ENCODE measurements at places on chromosomes 5 and 9. TPM values are rescaled to one million over a fixed set of nuclear protein-coding genes. Genes with fewer than 3 reads are reported as not detected.

CTNND2 gene
- total RNA-seq, result not detected

DCTN3 gene
- total RNA-seq, result 53.8 TPM

SIL1 gene
- total RNA-seq, result 82.8 TPM

DNA sequence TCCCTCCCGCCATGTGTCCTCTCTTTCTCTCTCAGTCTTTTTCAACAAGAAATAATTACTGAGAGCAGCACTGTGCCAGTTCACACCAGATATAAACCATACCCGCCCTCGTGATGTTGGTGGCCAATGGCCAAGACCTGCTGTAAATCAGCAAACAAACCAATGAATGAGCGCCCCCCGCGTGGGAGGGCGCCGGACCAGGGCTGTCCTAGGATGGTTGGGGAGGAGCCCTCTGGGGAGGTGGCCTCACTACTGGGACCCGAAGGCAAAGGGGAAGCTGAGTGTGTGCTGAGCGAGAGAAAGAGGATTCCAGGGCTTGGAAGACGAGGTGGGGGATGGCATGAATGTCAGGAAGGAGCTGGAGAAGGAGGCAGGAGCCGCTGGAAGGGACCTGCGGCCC is 51.2 kb upstream of the BARHL1 start:
- no peak for DNase-seq

- DNase-seq, result no peak
These were observed 64.8 kb downstream of the HSPA4 start for GRCh38 chr5:133116601-133117000.

GRCh38 chr5:141040771-141041426 is 10.3 kb upstream of the PCDHB1 start:
- peak; percentile 89 for DNase-seq

DNA sequence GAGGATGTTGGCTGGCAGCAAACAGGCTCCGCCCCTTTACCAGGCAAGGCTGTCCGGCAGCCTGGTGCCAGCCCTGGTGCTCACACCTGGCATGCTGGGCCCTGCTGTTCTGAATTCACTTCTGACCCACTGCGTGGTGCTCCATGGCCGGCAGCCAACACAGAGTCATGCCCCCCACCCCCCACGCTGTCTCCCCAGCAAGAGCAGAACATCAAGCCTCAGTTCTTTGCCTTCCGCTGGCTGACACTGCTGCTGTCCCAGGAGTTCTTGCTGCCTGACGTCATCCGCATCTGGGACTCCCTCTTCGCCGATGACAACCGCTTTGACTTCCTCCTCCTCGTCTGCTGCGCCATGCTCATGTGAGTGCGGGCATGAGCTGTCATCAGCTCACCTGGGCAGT is 12.6 kb upstream of the ENDOG start:
- no peak for DNase-seq

- no peak for DNase-seq
These were observed 380.7 kb upstream of the KLF4 start for GRCh38 chr9:107870221-107870620.

DNA sequence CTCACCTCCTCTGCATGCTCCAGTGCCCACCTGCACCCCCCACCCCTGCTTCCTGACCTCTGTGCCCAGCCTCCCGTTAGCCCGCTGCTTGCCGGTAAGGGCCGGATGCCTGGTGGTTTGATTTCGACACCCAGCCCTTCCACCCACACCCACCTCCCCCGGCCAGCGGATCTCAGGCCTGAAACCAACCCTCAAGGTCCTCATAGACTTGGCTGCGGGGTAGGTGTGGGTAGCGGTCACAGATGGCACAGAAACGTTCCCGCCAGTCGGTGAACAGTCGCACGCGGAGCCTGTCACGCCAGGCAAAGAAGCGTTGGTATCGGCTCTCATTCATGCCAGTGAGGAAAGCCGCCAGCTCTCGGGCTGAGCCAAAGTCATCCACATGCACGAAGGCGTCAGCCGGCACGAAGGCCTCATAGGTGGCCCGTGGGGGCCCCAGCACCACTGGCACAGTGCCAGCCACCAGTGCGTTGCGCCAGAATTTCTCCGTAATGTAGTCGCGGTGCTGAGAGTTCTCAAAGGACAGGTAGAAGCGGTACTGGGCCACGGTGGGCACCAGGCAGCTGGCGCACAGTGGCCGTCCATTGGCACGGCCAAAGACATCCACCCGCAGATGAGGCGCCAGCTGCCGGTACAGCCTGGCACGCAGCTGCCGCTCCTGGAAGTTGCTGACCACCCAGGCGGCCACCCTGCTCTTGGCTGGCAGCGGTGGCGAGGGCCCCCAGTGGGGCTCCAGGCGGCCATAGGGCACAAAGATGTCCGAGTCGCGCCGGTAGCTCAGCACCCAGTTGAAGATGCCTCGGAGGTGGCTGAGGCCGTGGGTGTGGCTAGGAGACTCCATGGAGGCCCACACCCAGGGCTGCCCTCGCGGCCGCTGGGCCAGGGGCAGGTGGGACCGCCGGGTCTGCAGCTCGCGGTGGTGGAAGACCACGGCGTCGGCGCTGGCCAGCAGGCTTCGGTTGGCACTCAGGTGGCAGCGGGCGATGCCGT is 1.1 kb downstream of the FUT7 start:
- no peak for DNase-seq

GRCh38 chr5:128649192-128649591 is 111.1 kb upstream of the FBN2 start:
- no peak for DNase-seq

- DNase-seq, result peak; percentile 44
These were observed 15.2 kb downstream of the CYSTM1 start for GRCh38 chr5:140189977-140190871.

DNA sequence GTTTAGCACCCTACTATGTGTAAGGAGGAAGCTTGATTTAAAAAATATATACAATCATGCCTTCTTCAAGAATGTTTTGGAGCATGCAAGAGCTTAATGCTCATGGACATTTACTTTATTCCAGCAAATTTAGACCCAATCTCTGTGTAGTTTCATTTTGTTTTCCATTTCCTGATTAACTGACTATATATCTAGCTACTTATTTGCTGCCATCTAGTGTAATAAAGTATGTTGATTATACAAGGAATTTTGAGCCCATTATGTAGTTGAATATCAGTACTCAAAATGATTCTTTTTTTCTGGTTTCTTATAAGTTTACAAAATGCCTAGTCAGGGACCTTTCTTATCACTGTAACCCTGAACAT is 100.0 kb upstream of the CCDC152 start:
- peak; percentile 4 for DNase-seq

DNA sequence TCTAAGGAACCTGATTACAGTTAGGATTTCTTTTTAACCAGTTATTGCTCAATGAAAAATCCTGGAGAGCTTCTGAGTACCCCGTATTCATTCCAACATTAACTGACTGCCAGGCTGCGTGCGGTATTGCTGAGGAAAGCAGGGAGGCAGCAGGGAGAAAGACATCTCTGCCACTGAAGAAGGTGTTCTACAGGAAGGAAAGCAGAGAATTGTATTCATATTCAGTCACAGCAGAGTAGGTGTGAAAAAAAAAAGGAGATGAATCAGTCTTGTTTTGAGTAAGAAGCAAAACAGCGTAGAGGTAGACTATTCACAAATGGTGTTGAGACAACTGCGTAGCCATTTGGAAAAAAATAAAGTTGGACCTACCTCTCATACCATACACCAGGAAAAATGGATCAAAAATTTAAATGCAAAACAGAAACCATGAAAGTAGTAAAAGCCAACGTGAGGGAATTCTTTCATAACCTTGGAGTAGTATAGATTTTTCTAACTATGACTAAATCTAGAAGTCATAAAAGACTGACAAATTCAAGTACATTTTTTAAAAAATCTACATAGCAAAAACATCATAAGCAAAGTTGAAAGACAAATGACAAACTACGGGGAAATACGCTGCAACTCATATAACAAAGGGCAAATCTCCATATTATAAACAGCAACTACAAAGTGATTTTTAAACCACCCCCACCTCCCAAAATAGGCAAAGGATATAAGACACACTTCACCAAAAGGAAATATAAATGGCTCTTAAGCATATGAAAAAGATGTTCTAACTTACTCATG is 9.9 kb upstream of the NR4A3 start:
- no peak for DNase-seq

DNA sequence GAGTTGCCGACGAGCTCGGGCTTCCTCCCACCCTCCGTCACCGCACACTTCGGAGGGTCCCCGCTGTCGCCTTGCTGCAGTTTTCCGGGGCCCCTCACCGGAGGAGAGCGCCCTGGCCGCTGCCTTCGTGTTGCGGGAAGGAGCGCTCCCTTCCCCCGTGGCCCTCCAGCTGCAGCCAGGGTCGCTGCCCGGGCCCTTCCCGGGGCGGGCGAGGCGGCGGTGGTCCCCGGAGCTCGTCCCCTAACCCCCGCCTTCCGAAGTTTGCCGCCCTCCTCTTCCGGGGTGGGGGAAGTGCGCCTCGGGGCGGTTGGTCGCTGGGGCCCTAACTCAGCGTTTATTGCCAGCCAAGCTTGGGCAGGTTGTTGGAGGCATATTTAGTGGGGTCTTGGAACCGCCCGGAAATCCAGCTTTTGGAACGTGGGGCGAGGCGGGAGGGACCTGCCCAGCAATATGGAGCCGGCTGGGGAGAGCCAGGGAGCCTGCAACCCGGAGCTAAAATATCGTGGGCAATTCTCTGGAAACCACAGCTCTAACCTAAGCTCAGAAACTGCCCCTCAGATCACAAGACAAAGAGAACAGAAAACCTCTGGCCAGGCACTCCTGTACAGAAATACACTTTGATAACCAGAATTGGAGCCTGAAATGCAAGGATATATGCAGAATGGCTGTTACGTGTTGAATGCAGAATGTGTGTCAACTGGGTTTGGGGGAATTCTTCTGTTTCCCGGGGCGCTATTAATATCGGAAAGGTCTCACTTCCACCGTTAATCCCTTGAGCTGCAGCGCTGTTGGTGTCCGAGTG is 890 bp downstream of the PIK3R1 start:
- DNase-seq, result peak; percentile 48

- DNase-seq, result peak; percentile 40
These were observed 5.4 kb downstream of the MRPS27 start for GRCh38 chr5:72314571-72315172.

DNA sequence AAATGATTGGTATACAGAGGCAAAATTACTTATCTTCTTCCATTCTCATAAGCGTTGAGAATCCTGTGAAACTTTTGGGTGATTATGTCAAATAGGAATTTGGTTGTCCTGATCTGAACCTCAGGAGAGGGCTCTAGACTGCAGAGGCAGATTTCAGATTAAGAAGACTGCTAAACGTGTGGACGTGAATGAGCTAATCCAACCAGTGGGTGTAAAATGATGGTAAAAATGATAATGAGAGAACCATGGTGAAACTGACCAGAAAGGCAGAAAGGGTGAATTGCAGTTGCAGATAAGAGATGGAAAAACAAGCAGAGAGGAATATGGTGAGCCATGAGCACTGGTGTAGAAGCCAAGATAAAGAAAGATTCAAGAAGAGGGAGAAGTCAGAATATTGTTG is 1200.2 kb upstream of the CDH6 start:
- no peak for DNase-seq

DNA sequence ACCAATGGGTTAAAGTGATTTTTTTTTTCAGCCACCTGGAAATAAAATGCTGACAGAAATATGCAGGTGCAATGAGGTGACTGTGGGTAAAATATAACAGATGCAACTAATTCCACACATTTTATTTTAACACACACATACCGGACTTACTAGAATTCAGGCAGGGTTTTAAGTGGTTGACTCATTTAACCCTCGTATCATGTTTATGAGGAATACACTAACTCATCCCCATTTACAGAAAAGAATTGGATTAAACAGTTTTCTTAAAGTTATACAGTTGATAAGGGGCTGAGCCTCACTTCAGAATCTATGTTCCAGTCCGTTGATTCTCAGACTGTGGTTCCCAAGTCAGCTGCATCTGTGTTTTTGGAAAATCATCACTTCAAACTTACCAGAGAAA is 207.5 kb downstream of the CHSY3 start:
- DNase-seq, result no peak

DNA sequence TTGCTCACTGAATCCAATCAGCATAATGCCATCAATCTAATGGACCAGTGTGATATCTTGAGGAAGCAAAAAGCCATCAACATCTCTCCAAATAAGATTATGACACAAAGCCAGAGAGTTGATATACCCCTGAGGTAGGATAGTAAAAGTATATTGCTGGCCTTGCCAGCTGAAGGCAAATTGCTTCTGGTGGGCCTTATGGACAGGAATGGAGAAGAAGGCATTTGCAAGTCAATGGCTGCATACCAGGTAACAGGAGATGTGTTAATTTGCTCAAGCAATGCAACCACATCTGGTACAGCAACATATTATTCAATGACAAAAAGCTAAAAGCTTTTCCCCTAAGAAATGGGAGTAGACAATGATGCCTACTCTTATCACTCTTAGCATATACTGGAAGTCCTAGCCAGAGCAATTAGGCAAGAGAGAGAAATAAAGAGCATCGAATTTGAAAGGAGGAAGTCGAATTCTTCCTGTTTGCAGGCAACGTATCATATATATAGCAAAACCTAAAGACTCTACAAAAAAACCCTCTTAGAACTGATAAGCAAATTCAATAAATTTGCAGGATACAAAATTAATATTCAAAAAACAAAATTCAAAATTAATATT is 216.1 kb upstream of the RASA1 start:
- no peak for DNase-seq
